ENCODE measurements at places on chromosomes 5 and 9.

- DNase-seq: no peak
Measured at GRCh38 chr5:158813275-158813674, 286.4 kb downstream of the EBF1 start.

DNA sequence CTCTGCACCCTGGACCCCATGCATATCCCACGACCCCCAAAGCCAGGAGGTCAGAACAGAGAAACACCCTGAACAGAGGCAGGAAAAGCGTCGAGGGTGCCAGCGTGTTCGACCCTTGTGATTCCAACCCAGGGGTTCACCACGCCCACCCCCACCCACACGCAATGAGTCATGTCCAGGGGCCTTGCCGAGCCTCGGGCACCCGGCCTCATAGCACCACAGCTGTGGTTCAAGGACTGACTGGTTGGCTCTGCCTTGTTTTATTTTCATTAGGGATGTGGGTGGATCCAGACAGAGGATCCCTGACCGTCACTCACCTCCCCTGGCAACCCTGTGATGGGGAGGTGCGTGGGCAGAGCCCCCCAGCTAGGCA lies 9.5 kb upstream of the QSOX2 start:
- no peak for DNase-seq

DNA sequence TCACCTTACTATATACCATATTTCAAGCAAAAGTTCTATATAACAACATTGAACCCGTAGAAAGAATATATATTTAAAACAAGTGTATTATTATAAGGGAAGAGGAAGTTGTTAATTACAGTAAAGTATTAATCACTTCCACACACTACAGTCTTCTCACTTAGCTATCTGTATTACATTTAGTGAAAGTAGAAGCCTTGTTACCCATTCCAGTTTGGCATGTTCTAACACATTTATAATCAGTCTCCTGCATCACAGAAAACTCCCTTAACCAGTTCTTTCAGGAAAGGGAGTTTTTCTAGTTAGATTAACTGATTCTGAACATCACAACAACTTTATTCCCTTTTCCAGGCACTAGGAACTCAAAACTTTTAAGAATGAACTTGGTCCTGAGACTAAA lies 6.9 kb downstream of the RAB14 start:
- no peak for DNase-seq

DNA sequence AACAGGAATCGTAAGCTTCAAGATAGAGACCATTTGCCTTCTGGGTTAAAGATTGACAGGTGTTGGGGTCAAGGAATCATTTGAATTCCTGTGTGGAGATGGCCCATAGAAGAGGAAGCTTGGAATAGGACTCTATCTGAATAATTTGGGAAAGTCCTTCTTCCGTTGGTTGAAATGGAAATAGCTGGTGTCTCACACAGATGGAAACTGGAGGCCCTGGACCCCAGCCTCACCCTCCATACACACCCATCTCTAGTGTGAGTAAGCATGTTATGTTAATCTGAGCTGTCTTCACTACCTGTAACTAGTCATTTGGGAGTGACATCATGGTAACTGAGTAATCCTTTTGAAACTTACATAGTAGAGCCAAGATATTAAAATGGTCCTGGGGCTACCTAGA lies 184.4 kb downstream of the CD180 start:
- no peak for DNase-seq

DNA sequence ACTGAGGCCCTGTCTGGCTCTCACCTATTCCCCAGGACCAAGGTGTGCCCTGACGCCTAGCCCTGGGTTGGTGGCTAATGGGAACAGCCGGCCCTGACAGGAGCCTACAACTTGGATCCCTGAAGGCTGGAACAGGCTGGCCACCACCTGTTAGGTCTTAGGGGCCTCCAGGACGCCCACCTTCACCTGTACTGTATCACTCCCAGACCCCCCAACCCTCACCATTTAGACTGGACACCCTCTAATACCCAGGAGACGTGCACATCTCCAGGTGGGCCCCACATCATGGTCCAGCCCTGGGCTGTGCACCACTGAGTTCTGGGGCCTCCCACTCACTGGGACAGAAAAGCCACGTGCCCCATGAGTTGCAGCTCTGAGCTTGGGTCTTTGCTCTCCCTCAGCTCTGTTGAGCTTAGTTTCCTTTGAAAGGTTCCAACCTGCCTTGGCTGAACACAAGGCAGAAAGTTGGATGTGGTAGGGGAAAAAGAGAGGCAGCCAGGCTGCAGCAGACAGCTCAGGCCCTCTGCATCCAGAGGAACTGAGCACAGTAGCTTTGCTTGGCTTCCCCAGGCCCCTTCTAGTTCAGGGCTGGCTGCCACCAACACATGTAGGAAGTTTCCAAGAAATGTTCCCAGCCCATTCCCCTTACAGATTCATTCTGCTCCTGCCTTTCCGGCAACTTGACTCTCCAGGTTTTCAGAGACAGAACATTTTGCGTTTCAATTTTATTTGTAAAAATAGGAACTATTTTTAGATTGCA lies 116.8 kb upstream of the TBC1D2 start:
- DNase-seq: no peak

Measured in MM.1S (cell line).